ENCODE measurements at places on chromosomes 2 and 18. TPM values are rescaled to one million over a fixed set of nuclear protein-coding genes. Genes with fewer than 3 reads are reported as not detected.

GRCh38 chr2:64203858-64204632, 59.8 kb upstream of the PELI1 start:
- peak; percentile 73 for DNase-seq

GRCh38 chr18:8478968-8479370, 130.3 kb upstream of the RAB12 start:
- no peak for DNase-seq

GRCh38 chr2:145412155-145412554, 892.2 kb upstream of the ZEB2 start:
- no peak for DNase-seq

DNA sequence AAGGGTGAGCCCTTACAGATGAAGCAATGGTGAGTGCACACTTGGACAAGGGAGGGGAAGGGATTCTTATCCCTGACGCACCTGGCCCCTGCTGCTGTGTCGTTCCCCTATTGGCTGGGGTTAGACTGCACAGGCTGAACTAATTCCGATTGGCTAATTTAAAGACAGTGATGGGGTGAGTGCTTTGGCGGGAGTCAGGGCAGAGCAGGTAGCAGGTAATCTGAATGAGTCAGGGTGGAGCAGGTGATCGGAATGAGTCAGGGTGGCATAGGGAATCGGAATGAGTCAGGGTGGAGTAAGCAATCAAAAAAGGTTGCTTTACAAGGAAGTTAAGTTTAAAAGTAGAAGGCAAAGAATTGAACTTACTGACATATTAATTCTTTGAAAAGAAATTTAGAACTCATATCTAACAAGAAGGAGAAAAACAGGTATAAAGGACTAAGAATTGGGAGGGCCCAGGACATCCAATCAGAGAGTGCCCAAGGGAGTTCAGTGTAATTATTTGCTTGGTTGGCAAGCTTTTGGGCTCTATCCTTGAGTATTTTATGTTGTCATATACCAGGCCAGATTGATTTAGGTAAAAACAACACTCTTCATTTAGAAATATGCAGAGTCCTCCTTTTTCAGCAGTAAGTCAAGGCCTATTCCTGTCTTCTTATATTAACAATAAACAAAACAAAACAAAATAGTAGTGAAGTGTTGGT, 52.3 kb upstream of the RALBP1 start:
- peak; percentile 4 for DNase-seq

- no peak for DNase-seq
Measured at GRCh38 chr2:105800036-105800713, 55.5 kb downstream of the NCK2 start.

GRCh38 chr2:84169871-84170270, 289.2 kb downstream of the SUCLG1 start:
- no peak for DNase-seq

DNA sequence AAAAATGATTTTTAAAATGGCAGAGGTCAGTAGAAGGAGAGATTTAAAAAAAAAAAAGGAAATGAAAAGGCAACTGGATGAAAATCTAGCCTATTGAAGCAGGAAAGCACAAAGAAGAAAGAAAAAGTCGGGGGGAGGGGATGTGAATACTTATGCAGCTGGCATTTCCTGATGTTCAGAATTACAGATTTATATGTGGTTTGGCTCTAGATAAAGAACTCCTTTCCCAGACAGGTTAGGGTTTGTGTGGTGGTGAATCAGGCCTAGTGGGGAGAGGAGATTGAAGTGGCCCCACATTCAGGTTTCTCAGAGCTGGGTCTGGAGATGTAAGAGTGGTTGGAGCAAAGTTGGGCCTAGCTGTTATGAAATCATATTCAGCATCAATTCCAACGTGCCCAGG, 394.4 kb downstream of the FIGN start:
- DNase-seq, result no peak

GRCh38 chr2:138356178-138356577, 145.4 kb upstream of the SPOPL start:
- DNase-seq, result no peak

DNA sequence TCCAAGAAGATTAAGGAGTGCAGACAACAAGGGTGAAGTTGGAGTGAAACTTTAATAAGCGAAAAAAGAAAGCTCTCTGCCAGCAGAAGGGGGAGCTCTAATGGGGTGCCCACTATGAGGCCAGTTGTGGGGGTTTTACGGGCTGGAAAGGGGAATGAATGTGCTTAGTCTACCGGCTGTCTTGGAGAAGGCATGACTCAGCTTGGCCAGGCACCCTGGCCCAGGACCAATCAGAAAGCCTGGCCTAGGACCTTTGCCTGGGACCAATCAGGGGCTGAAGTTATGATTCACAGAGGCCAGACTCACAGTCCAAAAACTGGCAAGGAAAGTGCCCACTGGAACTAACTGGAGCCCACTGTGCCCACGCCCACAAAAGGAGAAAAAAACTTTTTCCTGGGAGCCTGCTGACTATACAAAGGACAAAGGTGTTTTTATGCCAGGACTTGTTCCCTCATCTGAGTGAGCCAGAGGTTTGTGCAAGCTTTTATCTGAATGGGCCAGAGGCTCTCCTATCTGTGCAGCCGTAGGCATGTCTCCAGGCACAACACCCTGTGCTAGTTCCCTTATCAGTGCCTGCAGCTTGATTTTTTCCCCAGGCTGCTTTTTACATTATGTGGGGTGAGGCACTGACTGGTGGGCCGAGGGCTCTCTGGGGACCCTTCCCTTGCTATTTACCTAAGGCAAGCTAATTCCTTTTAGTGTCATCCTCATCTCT, 18.6 kb downstream of the CMPK2 start:
- DNase-seq, result no peak

DNA sequence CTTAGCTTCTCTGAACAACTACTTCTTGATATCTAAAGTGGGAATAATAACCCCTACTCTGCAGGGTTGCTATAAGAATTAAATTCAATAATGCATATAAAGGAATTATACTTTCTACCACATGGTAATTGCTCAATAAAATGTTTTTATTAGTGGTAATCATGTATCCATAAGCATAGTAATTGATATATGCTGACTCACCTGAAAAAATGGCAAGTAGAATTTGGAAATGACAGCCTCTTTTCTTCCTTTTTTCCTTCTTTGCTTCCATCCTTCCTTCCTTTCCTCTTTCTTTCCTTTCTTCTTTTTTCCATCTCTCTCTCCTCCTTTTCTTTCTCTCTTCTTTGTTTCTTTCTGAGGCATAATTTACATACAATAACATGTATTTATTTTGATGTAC, 65.3 kb downstream of the DPP10 start:
- no peak for DNase-seq

DNA sequence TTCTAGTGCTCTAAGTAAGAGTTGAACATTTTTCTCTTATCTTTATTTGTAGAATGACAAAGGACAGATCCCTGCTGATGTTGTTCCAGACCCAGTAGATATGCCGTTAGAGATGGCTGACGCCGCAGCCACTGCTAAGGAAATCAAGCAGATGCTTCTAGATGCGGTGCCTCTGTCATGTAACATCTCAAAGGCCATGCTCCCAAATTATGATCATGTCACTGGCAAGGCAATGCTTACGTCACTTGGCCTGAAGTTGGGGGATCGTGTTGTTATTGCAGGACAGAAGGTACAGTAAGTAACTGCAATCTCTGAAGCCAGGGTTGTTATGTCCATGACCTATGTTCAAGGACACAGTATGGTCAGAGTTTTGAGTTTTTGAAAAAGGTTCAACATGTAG, 28.4 kb downstream of the CLIP4 start:
- no peak for DNase-seq

DNA sequence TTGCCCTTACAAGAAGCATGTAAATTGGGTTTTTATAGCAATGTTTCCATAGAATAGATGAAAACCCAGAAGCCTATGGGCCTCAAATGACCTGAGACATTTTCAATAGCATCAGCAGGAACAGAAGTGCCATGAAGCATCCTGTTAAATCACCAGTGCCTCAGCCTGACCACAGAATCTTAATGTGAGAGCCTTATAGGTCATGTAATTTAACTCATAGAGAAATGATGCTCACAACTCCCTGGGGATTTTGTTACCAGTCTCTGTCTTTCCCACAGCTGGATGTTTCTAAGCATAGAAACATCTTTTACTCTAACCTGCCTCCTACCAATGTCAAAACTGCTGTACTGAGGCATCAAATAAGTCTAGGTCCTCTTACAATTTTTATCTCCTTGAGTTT, 295.8 kb upstream of the ACVR2A start:
- no peak for DNase-seq

GRCh38 chr2:177698281-177698680, 305.7 kb downstream of the AGPS start:
- no peak for DNase-seq

DNA sequence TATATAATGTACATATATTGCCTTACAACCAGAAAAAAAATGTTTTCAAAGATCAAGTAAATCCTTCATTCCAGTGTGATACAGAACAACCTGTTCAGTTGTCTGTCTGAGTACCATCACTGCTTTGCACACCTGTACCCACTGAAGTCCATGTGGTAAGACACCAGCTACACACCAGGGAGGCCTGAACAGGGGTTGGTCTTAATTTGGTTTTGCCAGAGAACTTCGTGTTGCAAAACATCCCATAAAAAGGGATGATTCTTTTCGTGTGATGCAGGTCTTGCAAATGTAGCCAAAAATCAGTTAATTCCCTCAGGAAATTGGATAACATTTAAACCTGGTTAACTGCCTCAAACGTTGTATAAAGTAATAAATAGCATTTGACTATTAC, 73.7 kb upstream of the SLC1A4 start:
- DNase-seq, result no peak

DNA sequence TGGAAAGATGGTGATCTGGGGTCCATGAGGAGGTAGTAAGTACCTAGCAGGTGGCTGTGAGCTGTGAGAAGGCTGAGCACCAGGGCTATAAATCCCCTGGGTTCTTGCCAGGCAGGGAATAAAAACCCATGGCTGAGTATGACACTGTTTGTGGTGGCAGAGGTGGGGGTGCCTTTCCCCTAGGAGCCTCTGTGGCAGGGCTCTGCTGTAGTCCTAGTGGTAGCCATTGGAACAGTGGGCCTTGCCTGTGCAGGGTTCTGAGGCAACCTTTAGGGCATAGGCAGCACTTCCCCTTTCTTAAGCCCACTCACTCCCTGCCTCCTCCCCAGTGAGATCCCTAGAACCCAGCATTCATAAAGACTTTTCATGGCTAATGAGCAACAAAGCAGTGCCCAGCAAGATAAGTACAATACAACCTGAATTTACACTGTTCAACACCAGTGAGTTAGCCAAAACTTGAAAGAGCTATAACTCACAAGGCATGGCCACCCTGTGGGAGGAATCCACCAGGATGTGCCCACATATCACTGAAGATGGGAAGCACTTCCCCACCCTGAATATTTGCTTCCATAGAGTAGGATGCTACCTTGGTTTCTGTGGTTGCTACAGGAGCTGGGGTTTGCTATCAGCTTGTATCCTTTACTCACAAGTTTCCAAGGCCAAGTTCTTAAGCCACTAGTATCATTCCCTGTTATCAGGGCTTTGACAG, 100.9 kb upstream of the NEUROD1 start:
- no peak for DNase-seq

GRCh38 chr2:81396417-81397019, 1092.0 kb upstream of the LRRTM1 start:
- no peak for DNase-seq

GRCh38 chr2:25372405-25373268, 30.9 kb upstream of the DNMT3A start:
- DNase-seq, result peak; percentile 46

DNA sequence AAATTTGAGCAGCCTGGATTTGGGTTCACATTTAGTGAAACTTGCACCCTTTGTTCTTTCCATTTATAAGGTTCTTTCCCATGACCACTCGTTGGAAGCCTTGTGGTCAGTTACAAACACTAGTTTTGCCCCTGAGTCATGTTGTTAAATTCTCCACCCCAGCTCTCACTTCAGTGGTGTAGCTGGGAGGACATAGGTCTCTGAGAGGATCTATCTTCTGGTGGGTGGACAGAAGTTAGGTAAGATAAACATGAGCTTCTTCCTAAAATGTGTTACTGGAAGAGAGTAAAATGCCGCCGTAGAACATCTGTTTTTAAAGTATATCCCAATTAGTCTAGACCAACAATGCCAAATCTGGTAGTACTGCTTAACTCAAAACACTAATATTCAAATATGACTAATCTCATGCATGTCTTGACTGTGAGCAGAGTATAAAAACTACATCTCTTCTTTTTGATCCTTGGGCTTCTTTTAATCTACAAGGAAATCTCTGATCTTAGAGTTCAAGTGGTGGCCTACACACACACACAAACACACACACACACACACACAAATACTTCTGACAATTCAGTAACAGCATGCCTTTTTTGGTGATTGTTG, 162.6 kb upstream of the FN1 start:
- no peak for DNase-seq

- no peak for DNase-seq
Measured at GRCh38 chr2:71943238-71944182, 204.2 kb downstream of the CYP26B1 start.

DNA sequence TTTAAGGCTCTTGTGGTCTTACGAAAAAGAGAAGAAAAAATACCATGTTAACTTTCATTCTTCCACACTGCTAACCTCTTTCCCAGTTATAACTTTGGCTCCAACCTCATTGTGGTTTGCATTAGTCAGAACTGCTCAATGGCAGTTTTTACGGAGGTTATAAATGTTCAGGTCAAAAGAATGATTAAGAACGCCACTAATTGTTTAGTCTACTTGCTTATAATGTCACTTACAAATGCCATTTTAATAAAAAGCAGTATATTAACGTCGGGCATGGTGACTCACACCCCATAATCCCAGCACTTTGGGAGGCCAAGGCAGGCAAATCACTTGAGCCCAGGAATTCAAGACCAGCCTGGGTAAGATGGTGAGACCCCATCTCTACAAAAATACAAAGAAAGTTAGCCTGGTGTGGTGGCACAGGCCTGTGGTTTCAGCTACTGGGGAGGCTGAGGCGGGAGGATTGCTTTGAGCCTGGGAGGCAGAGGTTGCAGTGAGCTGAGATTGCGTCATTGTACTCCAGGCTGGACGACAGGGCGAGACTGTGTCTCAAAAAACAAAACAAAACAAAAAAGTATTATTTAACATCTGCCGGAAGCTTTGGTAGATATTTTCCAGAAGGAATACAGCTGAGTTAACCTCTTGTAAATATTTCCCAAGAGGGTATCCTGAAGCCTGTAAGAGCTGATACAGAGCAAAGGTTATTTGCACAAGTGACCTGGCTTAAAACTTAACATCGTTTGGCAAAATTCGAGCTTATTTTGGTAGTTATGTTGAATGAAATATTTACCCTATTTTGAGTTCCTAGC, 5.1 kb downstream of the AGPS start:
- peak; percentile 73 for DNase-seq

- no peak for DNase-seq
Measured at GRCh38 chr2:230129343-230129742, 60.6 kb upstream of the SLC16A14 start.

TAF4B gene
- polyA plus RNA-seq, result 1.2 TPM

HOXD4 gene
- polyA plus RNA-seq, result not detected

UGT1A3 gene
- polyA plus RNA-seq, result not detected

REG3A gene
- 27.7 TPM for polyA plus RNA-seq

NAT8 gene
- polyA plus RNA-seq, result not detected

KYNU gene
- polyA plus RNA-seq, result 3.9 TPM

FBXO36 gene
- 0.90 TPM for polyA plus RNA-seq

CRYBA2 gene
- 1.4 TPM for polyA plus RNA-seq

PLEKHA3 gene
- 4.2 TPM for polyA plus RNA-seq

SEMA4C gene
- 21.3 TPM for polyA plus RNA-seq

Data from sigmoid colon (tissue), 7 donors.